ENCODE measurements at places on chromosomes 5 and 9.

DNA sequence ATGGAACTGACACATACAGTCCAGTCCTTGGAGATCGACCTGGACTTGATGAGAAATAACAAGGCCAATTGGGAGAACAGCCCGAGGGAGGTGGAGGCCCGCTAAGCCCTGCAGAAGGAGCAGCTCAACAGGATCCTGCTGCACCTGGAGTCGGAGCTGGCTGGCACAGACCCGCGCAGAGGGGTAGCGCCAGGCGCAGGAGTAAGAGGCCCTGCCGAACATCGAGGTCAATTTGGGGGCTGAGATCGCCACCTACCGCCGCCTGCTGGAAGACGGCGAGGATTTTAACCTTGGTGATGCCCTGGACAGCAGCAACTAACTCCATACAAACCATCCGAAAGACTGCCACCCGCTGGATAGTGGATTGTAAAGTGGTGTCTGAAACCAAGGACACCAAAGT, 1610.1 kb upstream of the ACO1 start:
- DNase-seq, result no peak

GRCh38 chr5:115186794-115187193, 17.1 kb upstream of the TRIM36 start:
- no peak for DNase-seq

- DNase-seq, result no peak
Observed at GRCh38 chr9:120645760-120646159, 65.8 kb upstream of the CDK5RAP2 start.

- no peak for DNase-seq
Observed at GRCh38 chr9:131120620-131121228, 4.7 kb upstream of the NUP214 start.

DNA sequence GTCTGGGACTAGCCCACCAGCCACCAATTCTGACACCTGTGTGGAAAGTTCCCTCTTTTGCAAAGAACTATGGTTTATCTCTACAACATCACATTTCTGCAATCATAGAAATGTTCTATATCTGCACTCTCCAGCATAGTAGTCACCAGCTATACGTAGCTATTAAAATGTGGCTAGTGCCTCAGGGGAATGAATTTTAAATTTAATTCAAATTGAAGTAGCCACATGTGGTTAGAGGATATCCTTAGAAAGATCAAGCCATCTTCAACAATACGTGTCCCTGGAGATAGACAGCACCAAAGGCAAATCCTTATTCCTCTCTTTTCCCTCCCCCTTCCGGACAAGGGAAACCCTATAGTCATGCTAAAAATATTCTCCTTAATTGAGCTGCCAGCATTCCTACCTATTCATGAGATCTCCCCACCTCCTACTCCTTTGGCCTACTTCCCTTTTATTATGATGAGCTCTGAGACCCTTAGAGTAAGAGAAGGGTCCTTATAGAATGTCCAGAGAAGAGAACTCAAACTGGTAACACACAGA, 11.1 kb downstream of the LCP2 start:
- DNase-seq, result no peak

DNA sequence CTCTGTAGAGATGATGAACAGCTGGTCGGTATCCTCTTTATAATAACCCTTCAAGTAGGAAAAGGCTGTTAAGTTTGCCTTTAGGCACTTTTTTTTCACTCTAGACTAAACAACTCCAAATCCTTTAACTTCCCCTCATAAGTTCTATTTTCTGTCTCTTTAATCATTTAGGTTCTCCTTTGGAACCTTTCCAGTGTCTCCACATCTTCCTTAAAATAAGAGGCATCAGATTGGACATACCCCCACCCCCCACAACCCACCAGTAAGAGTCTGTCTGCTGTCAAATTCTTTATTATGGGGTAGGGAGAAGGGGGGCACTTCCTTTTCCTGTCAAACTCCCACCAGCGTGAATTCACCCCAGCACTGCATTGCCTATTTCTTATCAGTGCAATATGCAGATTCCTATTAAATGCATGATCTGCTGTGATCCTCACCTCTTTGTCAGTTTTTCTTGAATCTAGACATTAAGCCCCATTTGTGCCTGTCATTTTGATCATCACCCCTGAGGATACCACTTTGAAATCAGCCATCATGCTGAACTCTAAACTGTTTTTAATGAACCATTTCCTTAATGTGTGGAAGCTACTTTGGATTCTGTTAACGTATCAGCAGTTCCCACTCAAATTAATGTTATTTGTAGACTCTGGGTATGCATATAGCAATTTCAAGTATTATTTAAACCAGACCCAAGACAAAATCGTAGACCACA, 212.2 kb downstream of the PDZD2 start:
- no peak for DNase-seq

- no peak for DNase-seq
Observed at GRCh38 chr5:80967500-80968181, 7.5 kb downstream of the RASGRF2 start.

DNA sequence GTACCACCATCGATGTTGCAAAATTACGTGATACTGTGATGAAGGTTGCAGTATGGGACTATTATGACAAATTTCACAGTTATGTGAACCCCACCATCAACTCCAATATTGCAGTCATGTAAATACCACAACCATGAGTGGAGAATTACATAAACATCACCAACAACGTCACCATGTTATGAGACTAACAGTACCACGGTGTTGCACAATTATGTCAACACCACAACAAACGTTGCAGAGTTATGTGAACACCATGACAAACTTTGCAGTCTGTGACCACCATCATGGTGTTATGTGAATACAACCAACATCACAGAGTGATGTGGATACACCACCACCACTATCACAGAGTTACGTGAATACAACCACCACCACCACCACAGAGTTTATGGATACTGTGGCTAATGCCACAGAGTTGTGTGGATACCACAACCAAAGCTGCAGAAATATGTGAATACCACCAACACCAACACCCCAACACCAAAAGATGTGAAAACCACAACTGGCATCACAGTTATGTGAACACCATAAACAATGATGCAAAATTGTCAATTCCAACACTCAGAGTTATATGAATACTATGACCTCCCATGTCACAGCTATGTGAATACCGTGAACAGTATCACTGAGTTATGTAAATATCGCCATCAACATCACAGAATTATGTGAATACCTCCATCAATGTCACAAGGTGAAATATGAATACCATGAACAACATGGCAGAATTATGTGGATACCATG, 62.4 kb downstream of the SHC3 start:
- no peak for DNase-seq

DNA sequence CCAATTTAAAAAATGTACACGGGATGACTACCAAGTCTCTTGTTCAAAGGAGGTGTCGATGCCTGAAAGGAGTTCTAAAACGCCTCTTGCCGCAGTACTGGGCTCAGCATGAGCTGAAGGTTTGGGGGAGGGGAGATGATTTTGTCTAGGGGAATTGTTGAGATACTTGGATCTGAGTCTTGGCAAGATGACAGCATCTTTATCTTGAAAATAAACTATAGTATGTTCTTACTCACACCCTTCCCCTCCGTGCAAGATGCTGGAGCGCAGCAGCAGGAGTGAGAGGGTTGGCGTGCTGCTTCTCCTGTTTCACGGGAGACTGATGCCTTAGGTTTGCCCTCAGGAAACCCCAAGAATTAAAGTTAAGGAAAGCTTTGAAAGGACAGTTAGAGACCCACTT, 47.3 kb downstream of the FAM78A start:
- DNase-seq, result no peak

DNA sequence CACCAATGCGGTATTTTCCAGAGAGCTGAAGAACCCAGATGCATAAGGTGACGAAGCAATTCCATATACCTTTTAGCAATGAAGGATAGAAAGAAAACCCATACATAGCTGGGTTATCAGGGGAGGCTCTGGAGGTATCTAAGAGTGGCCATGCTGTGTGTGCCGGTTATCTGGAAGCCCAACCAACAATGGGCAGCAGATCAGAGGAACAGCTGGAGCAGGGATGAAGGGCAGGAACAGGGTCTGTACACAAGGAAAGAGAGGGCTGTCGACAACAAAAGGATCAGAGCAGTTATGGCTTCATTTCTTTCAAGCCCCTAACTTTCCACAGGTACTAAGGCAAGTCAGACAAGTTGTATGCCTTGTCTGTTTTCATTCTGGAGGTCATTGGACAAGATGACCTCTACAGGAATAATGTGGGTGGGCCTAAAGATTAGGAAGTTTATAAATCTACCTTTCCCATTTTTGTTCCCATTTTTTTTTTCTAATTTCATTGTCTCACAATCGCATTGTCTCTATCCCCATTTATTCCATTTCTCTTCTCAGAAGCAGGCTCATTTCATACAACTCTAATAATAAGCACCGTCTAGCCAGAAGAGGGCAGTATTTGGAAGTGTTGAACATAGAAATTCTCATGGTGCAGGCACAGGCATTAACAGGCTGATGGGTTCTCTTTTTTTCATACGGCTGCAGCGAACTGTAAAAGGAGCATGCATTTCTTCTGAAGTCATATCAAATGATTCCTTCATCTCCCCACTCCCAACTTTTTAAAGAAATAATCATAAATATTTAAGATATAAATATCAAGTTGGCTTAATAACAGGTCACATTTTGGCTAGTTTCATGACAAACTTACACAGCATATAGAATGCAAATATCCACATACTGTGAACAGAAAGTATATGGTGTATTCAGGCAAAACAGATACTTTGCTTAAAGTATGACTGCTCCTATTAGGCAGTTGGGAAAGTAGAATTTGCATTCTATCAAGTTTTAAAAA, 63.5 kb downstream of the ZNF474 start:
- DNase-seq, result peak; percentile 25

DNA sequence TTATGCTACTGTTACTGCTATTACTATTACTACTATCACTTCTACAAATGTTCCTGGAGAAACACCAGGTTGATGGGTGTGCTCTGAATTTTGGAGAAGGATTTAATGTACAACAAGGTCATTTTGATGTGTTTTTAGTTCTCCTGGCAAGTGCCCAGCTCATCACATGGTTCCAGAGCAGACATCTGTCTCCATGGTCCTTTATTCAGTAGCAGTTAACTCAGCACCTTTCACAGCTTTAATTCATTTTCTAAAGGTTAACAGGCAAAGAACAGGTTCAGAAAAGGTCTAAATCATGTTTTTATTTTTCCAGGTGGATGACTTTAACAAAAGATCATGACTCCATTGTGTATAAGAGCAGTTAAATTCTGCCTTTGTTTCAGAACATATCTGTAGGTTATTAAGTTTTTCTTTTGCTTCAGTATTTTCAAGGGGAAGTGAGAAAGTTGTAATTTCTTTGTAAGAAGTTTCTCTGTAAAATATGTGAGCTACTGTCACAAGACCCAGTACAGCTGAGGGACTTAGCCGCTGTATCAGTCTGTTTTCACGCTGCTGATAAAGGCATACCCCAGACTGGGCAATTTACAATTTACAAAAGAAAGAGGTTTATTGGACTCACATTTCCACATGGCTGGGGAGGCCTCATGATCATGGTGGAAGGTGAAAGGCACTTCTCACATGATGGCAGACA, 41.9 kb downstream of the MTRR start:
- DNase-seq, result no peak

DNA sequence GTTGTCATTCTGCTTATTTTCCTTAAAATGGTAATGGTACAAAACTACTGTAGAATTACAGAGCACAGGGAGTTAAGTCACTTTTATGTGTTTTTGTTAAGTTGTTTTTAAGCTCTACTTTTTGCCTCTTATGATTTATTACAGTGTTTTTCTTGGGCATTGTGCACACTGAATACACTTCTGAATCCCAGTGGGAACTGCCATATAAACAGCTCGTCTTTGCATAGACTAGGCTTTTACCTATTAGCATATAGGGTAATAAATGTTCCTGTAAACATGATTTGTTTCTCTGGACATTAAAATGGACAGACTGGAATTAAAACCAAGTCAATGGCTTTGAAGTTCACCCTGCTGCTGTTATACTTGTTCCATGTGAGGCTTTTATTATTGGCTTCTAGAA, 12.2 kb downstream of the KLF9 start:
- DNase-seq, result no peak

DNA sequence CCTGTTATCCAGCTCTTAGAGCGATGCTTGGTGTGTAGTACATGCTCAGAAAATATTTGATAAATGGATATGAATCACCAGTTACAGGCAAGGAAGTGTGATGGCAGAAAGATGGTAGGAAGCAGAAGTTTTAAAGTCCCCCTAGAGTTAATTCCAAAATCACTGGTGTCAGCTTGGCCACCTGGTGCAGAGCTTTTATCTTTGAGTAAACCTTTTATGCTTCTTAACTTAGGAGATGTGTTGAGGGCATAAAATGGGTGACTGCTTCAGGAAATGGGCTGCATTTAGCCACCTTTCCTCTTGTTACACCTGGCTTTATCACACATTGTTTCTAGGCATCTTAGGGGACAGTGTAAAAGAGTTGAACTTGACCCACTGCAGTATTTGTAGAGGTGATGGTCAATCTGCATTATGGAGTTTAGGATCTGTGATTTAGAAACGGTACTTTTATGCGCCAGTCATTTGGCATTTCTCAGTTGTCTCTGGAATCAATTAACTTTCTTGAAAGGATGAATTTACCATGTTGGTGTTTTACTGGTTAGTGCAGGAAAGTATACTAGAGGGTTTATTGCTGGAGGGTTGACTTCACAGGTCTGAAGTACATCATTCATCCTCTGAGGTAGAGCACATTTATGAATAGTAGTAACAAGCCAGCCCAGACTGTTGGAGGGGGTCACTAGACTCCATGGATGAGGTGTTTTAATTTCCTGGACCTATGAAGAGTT, 7.5 kb upstream of the FAM120AOS start:
- DNase-seq, result no peak

- no peak for DNase-seq
Observed at GRCh38 chr5:51214746-51215145, 168.5 kb upstream of the ISL1 start.

- no peak for DNase-seq
Observed at GRCh38 chr9:128161215-128161902, 1.3 kb downstream of the BBLN start.

DNA sequence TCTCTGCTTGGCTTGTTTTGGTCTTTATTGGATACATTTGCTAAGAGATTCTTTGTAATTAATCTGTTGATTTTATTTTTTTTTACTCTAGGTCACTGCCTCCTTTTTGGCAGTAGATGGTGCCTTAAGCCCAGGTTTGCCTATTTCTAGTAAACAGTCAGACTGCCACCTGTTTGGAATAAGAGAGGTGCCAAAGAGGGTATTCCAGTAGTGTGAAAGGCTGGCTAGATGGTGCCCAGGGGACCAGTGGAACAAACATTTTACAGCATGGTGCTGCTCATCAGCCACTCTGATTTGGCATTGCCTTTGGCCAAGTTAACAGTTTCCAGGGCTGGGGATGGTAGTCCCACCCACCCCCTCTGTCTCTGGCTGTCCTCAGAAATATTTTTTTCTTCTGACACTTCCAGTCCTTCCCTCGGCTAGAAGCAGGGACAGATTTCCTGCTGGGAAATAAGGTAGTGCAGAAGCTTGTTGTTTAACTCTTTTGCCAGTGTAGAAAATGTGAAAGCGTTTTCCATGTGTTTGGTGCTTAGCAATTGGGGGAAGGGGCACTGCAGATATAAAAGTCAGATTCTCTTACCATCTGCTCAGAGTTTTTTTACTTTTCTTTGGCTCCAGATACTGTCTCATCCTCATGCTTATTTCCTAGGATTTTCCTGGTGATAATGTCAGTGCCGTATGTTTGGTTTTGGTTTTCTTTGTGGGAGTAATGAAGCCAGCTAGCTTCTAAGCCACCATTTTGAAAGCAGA, 36.6 kb upstream of the FBXL7 start:
- no peak for DNase-seq

GRCh38 chr5:62977661-62978060, 399.0 kb downstream of the LRRC70 start:
- DNase-seq, result no peak

All from NCI-H1436 treated with DMSO at 0.1 percent for 48 hours (cell line).